ENCODE measurements at places on chromosomes 11 and 22.

DNA sequence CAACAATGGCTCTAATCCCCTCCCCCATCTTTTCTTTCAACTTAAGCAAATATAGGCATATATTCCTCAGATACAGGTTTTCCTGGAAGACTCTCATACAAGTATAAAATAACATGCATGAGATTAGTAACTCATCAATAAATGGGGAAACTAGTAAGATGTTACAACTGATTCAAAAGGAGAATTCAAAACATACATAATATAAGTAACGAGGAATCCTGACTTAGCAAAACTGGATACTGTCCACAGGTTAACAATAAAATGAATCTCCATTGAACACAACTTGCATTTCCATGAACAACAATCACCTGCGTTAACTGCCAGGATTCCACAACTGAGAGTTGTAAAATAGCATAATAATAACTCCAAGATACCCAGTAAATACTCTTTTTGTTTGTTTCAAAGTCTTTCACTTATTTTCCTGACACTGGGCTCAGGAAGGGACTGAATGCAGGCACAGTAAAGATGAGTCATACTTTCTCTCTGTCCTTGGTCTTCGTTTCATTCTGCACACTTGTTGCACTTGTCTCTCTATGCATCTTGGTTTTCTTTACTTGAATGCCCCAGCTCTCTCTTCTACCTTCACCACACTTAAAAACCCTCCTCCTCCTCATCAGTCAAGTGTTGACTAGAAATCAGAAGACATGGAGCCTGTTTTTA lies 8.1 kb downstream of the APIP start:
- DNase-seq: no peak

- no peak for DNase-seq
Observed at GRCh38 chr11:73944085-73944484, 6.7 kb upstream of the DNAJB13 start.

- DNase-seq: no peak
Observed at GRCh38 chr11:57762235-57762861, 746 bp downstream of the CTNND1 start.

DNA sequence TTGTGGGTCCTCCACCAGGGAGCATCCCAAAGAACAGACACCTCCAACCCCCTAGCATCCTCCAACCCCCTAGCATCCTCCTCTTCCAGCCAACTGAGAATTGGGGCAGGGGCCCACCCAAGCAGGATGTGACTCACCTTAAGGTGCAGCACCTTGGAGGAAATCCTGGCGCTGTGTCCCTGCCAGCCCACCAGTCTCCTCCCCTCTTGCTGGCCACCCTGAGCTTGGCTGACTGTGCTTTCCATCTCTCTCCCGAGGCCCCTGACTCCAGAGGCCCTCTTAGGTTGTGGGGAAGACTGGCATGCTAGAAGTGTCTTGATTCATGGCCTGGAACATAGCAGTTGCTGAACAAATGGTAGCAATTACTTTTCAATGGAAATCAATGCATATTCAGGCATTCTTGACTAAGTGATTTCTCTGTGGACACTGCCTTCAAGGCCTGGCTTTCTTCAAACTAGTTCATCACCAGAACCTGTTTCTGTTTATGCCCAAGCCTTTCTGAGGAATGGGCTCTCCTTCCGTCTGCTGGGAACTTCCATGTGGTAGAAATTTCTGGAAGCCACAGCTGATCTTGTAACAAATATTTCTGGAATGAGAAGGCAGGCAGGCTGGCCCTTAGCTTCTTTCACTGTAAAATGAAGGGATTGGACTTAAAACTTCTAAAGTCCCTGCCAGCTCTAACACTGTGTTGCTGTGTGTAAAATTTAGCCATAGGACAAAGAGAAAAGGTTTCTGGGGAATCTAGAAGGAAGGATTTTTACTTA lies 60.5 kb downstream of the CEP164 start:
- DNase-seq: no peak

DNA sequence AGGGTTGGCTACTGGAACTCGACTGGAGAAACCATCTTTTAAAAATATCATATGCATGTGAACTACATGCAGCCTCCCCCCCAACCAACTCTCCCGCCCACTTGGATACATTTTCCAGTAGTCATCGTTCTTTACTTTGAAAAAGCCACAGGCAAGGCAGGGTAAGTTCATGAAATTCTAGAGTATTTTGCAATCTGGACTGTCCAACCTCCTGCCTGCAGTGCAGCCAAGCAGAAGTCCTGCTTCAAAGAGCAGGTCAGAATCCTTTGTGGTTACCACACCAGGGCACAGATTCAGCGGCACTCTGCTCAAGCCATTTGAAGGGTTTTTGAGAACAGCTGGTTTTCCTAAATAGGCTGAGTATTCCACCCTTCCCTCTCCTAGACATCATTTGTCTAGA lies 12.1 kb downstream of the ELF5 start:
- DNase-seq: no peak

GRCh38 chr22:49628391-49629260 lies 199.0 kb downstream of the BRD1 start:
- DNase-seq: no peak

- no peak for DNase-seq
Observed at GRCh38 chr22:45599836-45600577, 71.6 kb upstream of the ATXN10 start.

DNA sequence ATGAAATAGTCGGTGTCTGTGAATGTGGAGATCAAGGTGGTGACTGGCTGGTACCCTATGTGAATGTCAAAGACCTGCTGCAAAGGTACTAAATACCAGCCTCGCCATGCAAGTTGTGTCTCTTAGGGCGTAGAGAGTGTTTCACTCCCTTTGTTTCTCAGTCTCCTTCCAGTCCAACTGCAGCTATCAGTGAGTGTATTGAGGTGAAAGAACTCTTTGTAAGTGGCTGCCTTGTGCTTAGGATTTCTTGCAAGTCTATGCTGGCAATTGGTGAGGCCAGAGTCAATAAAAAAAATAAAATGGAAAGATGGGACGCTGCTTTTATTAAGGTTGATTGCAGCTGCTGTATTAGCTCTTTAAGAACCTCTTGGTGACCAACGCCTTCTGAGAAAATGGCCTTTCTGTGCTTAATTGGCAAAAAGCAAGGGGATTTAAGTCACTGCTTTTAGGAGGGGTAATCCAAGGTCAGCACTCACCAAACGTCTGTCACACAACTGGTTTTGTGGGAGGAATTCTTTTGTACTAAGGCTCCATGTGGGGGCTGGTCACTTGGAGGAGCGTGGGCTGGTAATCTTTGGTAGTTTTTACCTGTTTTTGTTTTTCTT lies 95.1 kb downstream of the PARVA start:
- DNase-seq: no peak

GRCh38 chr11:3243880-3244279 lies 11.7 kb upstream of the MRGPRE start:
- DNase-seq: no peak
